ENCODE measurements at places on chromosomes 5 and 9.

- DNase-seq, result no peak
These were observed 23.5 kb upstream of the ELAVL2 start for GRCh38 chr9:23849379-23850035.

GRCh38 chr5:124587280-124587679 is 159.2 kb downstream of the ZNF608 start:
- DNase-seq, result no peak

DNA sequence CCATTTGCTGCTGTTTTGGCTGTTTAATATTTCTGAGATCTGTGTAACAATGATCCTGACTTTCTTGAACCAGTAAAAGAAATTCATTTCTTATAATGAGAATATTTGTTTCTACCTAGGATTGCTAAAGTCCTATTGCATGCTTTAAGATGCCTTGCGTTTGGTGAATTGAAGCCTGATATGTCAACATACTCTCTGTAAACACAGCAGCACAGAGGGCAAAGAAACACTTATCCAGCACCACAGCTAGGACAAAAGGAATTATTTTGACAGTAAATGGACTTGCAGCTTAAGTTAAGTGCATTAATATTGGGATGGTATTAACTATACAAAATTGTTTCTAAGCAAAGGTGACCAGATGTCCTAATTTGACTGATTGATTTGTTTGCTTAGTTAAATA is 2031.2 kb upstream of the CDH6 start:
- DNase-seq, result no peak

DNA sequence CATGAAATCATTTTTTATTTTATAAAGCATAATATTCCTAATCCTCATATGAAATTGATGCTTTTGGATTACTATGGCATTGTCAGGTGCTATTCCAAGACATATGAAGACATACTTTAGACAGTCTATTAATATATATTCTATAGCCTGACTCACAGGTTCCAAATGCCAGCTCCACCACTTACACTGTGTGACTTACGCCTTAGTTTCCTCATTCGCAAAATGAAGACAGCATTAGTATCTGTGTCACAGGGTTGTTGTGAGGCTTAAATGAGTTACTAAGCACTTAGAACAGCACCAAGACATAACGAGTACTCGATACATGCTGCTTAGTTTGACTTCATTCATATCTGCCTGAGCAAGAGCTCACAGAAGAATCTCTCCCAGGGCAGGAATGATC is 132.2 kb upstream of the PTGER4 start:
- DNase-seq, result no peak

- DNase-seq, result no peak
These were observed 842 bp upstream of the ANGPTL2 start for GRCh38 chr9:127123064-127123890.
